Left cardiac atrium (tissue), 4 donors: ENCODE measurements at places on chromosomes 6 and 20.

DNA sequence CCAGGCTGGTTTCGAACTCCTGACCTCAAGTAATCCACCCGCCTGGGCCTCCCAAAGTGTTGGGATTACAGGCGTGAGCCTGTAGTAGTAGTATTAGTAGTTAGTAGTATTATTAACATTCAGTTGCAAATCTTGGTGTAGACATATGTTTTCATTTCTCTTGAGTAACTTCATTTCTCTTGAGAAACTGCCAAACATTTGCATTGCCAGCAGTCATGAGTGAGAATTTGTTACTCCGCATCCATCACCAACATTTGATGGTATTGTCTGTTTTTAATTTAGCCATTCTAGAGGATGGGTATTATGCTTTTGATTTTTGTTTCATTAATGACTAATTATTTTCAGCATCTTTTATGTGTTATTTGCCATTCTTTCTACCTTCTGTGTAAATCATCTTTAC is 1.5 kb upstream of the ERVFRD-1 start:
- DNase-seq, result no peak

DNA sequence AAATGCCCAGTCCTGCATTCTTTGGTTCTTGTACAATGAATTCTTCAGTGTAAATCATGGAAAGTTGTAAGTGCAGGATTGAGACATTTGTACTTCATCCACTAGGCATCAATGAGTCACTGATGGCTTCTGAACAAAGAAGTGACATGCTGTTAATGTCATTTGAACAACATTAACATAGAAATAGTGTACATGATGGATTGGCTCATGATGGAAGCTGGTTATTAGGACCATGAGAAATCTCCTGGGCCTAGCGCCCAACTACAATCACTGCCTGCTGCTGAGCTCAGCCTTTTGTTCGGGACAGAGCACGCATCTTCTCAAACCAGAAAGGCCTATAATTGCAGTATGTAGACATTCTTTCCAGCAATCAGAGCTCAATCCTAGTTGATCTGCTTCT is 316.8 kb upstream of the TSHZ2 start:
- no peak for DNase-seq

GRCh38 chr20:37192137-37192854 is 12.9 kb upstream of the MROH8 start:
- DNase-seq, result peak; percentile 89

DNA sequence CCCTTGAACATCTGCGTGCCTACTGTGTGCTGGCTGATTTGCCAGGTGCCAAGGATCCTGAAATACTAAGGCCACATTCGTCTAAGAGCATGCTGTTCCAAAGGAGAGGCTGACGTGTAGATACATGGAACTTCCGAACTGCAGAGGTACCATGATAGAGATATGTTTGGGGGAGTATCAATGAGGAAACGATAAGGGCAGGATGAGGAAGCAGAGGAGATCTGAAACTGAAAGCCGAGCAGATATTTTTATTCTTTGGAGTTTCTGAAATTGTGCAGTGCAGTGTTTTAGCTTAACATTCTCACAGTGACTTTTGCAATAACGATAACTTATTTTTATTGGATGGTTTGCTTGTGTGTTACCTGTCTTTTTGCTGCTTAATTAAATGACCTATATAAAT is 24.3 kb downstream of the BMP6 start:
- DNase-seq, result no peak

GRCh38 chr20:41553142-41553879 is 64.9 kb downstream of the CHD6 start:
- DNase-seq, result no peak

GRCh38 chr6:88251301-88251700 is 85.2 kb upstream of the CNR1 start:
- DNase-seq, result no peak
